ENCODE measurements at places on chromosomes 1 and 21. TPM values are rescaled to one million over a fixed set of nuclear protein-coding genes. Genes with fewer than 3 reads are reported as not detected.

URB2 gene
- total RNA-seq: 17.5 TPM

COPA gene
- 183 TPM for total RNA-seq

OR2T27 gene
- not detected for total RNA-seq

EPHB2 gene
- total RNA-seq: 0.67 TPM

SAMD11 gene
- total RNA-seq: not detected

POU3F1 gene
- 3.0 TPM for total RNA-seq

SPRR1A gene
- total RNA-seq: not detected

CREB3L4 gene
- 23.8 TPM for total RNA-seq

KIAA0319L gene
- 43.8 TPM for total RNA-seq

NTRK1 gene
- 0.53 TPM for total RNA-seq

WNT3A gene
- not detected for total RNA-seq

LAD1 gene
- 0.34 TPM for total RNA-seq
